ENCODE measurements at places on chromosomes 3 and 15. TPM values are rescaled to one million over a fixed set of nuclear protein-coding genes. Genes with fewer than 3 reads are reported as not detected.

Gene PSMD2
- total RNA-seq: 288 TPM

Gene VPS13C
- total RNA-seq: 10.9 TPM

Gene GPR156
- total RNA-seq: 0.24 TPM

Gene C3orf62
- 1.5 TPM for total RNA-seq

Gene MUSTN1
- total RNA-seq: 0.32 TPM

Gene SEMA3F
- 18.7 TPM for total RNA-seq

Gene PLA2G4E
- total RNA-seq: 0.03 TPM

Gene GOLGA8T
- total RNA-seq: 1.7 TPM

Gene ROPN1
- total RNA-seq: not detected

Gene COL8A1
- not detected for total RNA-seq

Gene TNFSF10
- not detected for total RNA-seq

Gene RBM6
- 30.5 TPM for total RNA-seq

Gene CCNB2
- 93.6 TPM for total RNA-seq

Gene NR2F2
- total RNA-seq: 20.2 TPM

Gene P3H2
- 34.5 TPM for total RNA-seq

Gene CHRD
- total RNA-seq: 0.35 TPM

All from A549 treated with Hydrocortisone at 1 μM for 4 hours (cell line).